Stimulated activated CD8-positive, alpha-beta memory T cell treated with anti-CD3 and anti-CD28 coated beads, Interleukin-7, amount 100 ng/mL, for 1 hour (primary cell): ENCODE measurements at places on chromosomes 1 and 21.

DNA sequence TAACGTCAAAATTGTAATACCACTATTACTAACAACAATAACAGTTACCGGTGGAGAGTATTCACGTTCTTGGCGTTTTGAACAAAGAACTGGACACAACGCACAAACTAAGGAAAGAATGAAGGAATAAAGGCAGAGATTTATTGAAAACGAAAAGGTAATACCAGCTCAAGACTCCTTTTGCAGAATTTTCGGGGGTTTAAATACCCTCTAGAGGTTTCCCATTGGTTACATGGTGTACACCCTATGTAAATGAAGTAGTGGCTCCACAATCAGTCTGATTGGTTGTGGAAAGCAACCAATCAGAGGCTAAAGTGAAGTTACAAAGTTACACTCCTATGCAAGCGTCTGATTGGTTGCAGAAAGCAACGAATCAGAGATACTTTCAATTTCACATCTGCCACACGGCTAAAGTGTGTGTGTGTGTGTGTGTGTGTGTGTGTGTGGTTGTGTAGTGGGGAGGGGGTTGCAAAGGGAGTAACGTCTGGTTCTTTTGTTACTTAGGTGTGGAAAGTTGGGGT, 1.1 kb upstream of the GTF2B start:
- no peak for DNase-seq

GRCh38 chr21:44000360-44000759, 11.7 kb upstream of the TRAPPC10 start:
- DNase-seq, result no peak

GRCh38 chr1:151980287-151981177, 13.1 kb downstream of the S100A10 start:
- DNase-seq, result no peak

DNA sequence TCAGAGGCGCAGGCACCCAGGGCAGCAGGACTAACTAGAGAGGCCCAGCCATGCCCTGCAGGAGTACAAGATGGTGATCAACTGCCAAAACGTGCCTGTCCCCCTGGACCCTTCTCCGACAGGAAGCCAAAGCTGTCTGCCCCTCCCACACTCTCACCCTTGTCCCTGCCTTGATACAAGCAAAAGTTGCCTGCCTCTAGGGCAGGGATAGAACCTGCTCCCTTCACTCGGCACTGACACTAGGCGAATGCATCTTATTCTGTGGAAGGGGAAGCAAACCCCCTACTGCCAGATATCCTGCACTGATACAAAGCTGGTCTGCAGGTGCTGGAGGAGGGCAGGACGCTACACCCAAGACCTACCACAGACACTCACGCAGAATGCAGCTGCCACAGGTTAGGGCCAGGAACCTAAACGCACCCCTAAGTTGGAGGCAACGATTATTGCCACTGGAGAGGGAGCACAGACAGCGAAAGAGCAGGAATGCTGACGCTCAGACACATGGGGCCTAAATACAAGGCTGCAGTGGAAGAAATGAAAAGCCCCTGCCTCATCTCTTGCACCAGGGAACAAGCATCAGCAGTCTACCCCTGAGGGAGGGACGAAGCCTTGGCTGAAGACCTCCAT, 3.7 kb downstream of the TARBP1 start:
- DNase-seq, result no peak

DNA sequence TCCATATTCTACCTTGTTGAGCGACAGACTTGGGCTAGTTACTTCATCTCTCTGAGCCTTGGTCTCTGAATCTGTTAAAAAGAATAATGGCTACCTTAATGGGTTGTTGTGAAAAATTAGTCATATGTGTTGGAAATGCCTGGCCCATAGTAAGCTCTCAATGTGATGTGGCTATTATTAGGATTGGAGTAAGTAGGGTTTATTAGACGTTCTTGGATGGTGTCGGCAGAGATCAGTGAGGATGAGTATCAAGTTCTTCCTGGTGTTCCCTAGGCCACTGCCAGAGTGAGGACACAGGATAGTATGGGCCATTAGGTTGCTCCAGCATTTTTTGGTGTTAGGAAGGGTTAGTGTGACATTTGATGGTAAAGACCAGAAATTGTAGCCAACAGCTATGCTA, 121.1 kb upstream of the DUSP10 start:
- no peak for DNase-seq

DNA sequence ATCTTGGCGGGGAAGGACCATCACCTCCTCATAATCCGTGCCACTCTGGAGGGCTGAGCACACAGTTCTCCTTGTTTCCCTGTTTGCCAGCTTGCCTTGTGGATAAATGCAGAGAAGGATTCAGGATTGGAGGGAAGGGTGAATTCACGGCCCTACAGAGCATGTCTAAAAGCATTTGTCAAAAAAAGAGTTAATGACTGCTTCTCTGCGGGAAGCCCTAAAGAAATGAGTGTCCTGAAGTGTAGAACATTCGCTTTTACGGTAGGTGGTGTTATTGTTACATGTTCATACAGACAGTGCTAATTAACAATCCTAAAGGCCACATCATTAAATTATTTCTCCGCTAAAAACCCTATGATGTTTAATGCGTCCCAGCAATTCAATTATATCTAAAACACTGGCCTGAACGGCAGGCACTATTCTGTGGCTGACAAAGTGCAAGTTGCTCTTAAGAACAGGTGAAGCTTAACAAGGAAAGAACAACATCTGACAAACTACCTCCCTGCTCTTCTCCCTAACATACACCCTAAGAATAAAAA, 112.3 kb upstream of the NFIA start:
- DNase-seq, result no peak

DNA sequence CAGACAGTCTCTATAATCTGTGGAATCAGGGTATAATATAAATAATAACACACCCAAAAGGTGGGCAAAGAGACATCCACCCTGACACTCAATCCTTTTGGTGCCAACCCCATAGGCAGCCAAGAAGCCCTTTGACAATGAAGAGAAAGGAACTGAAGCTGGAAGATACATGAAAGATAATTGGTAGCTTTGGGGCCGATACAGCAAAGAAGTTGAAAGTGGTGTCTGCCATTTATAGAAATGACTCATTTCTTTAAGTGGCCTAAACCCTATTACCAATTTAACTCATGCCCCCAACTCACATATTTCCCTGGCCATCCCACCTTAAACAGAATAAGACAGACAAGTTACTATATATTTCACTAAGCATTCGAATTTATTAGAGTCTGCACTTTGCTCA, 167.0 kb downstream of the ZC3H11B start:
- no peak for DNase-seq

GRCh38 chr1:84166797-84167196, 22.7 kb downstream of the PRKACB start:
- no peak for DNase-seq

DNA sequence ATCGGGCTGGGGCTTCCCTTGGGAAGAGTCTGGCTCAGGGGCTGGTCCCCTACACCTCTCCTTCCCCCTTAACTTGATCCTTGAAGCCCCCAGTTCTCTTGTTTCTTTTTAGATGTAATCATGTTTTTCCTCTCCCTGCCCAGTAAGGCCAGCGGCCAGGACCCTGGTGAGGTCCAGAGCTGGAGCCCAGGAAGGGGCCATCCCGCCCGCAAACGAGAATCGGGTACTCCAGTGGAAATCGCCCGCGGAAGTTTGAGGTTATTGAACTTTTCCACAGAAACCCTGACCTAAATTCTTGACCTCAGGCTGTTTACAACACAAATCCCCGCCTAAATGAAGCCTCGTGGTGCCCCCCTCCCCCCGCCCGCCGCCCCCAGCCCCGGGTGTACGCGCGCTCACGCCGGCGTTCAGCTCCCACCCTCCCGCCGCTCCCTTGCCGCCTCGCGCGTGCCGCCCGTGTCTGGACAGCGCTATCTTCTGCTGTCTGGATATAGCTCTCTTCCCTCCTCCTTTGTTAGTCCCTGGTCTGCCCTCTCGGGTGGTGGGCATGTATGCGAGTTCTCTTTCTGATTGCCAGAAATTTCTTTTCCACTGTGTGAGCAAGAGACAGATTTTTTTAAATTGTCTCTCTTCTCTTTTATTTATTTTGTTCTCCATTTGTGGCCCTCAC, 165.9 kb upstream of the CACNA1E start:
- DNase-seq, result no peak

GRCh38 chr21:38925923-38926322, 120.2 kb downstream of the ETS2 start:
- no peak for DNase-seq

- DNase-seq, result no peak
Observed at GRCh38 chr1:87753366-87753765, 424.7 kb downstream of the LMO4 start.

DNA sequence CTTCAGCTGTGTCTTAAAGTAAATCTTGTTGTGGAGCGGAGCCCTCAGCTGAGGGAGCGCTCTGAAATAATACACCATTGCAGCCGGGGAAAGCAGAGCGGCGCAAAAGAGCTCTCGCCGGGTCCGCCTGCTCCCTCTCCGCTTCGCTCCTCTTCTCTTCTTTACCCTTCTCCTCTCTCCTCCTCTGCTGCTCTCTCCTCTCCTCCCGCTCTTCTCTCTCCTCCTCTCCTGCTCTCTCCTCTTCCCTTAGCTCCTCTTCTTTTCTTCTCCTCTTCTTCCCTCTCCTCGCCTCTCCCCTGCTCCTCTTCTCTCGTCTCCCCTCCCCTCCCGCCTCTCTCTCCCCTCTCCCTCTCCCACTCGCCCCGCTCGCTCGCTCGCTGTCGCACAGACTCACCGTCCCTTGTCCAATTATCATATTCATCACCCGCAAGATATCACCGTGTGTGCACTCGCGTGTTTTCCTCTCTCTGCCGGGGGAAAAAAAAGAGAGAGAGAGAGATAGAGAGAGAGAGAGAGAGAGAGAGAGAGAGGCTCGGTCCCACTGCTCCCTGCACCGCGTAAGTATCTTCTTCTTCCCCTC, at the start of gene PROX1:
TSS of gene PROX1 (plus strand) at position 47 of the 580 bp plus-strand sequence. CDS start 8,563 bp downstream, outside the sequence.
- no peak for DNase-seq
